Adrenal gland (tissue), 19 donors: ENCODE measurements at places on chromosomes 5 and 9. TPM values are rescaled to one million over a fixed set of nuclear protein-coding genes. Genes with fewer than 3 reads are reported as not detected.

Gene NIPSNAP3A
- total RNA-seq = 164 TPM

Gene GDF9
- total RNA-seq = 1.4 TPM

Gene SGCD
- 11.2 TPM for total RNA-seq

Gene MLANA
- total RNA-seq = not detected

Gene SLC6A7
- total RNA-seq = not detected

Gene NUTM2G
- not detected for total RNA-seq

Gene ISL1
- not detected for total RNA-seq

Gene NUDCD2
- total RNA-seq = 28.1 TPM

DNA sequence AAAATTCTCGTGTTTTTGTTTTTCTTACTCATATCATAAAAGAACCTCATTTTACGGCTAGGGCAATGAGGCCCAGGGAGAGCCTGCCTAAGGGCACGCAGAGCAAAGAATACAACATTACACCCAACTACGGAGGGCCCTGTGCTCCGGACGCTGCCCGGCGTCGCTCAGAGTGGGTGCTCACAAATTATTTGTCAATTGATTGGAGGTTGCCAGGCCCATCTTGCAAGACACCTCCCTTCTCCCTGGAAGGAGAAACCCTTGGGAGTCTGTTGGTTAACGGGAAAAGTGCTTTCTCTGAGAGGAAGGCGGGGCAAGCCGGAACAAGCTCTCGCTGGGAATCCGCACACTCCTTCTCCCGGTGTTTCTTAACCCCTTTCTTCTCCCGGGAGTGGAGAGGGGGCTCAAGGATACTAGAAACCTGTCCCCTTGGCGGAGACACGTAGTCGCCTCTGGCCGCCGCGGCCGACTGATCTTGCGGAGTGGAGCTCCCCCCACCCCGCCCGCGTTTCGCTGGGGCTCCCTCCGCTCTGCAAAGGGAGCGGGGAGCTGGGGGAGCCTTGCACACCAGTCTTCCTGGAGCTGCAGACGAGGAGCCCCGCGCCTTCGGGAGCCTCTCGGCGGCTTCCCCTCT, 599.3 kb upstream of the SGCD start:
- H3K4me3 ChIP-seq = no peak overlapping the region
- H3K36me3 ChIP-seq = no peaks in the 10 kb centered on the region
- DNase-seq = no peak
- H3K27me3 ChIP-seq = peaks cover 28% of the 10 kb centered on the region

- H3K27me3 ChIP-seq = no peaks in the 10 kb centered on the region
- no peak overlapping the region for H3K4me3 ChIP-seq
- H3K4me1 ChIP-seq = peaks cover 3% of the 10 kb centered on the region
- no peak overlapping the region for H3K27ac ChIP-seq
- no peaks in the 10 kb centered on the region for H3K36me3 ChIP-seq
These were observed 756.1 kb downstream of the DNAH5 start for GRCh38 chr5:13188371-13188770.

DNA sequence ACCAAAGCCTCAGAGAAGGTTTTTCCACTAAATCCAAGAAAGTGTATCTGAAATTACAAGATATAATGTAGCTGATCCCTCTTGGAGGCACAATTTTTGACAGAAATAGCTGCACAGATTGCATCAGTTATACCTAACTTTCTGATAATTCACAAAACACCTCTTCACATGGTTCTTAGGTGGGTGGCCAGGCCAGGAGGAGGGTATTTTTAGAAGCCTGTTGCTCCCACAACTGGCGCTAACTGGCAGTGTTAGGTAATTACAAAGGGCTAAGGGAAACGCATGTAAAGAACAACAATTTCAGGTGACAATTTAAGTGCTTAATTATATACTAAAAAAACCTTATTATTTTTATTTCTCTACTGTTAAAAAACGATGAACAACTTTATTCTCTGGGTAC, 247.9 kb downstream of the BNC2 start:
- H3K4me3 ChIP-seq = no peak overlapping the region
- H3K27me3 ChIP-seq = no peaks in the 10 kb centered on the region
- H3K27ac ChIP-seq = no peak overlapping the region

DNA sequence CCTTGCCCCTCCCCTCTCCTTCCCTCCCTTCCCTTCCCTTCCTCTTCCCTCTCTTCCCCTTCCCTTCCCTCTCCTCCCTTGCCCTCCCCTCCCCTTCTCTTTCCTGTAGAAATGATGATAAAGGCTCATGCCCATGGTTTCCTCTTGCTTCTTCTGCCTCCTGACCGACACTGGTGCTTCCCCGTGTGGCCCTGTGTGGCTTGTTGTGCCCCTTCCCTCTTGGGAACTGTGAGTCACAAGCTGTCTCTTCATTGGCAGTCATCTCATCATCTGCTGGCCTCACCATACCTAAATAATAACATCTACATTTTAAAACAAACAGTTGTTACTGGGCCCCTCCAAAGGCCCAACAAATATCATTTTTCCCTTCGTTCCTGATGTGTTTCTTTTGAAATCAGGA, 11.7 kb upstream of the CARNMT1 start:
- no peak for DNase-seq
- no peak overlapping the region for H3K27ac ChIP-seq
- H3K4me3 ChIP-seq = no peak overlapping the region
- no peaks in the 10 kb centered on the region for H3K4me1 ChIP-seq

DNA sequence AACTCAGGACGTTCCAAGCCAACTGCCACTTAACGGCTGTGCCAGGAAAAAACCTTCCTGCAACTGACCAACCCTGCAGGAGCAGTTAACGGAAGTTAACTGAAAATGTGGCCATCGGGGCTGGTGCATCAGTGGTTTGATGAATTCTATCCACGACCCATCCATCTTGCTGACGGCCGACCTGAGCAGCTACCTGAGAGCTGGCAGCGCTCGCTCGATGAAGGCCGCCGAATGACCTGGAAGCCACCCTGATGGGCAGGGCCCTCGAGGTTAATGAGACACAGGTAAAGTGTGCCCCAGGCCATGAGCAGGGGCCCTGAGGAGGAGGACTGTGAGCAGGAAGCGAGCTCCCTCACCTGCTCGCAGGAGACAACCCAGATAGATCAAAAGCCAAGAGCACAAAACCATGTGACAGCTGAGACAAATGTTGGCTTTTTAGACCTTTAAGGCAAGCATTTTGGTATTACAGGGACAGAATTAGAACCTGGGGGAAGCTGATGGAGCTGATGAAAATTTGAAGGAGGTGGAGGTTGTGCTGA, 35.3 kb upstream of the FLT4 start:
- peaks cover 3% of the 10 kb centered on the region for H3K27me3 ChIP-seq
- no peak for DNase-seq
- H3K36me3 ChIP-seq = no peaks in the 10 kb centered on the region
- no peak overlapping the region for H3K27ac ChIP-seq

GRCh38 chr5:76544268-76544926, 78.8 kb downstream of the F2RL2 start:
- peak; percentile 57 for DNase-seq
- no peak overlapping the region for H3K4me3 ChIP-seq
- H3K27me3 ChIP-seq = no peaks in the 10 kb centered on the region
- peaks cover 6% of the 10 kb centered on the region for H3K4me1 ChIP-seq
- H3K36me3 ChIP-seq = no peaks in the 10 kb centered on the region

DNA sequence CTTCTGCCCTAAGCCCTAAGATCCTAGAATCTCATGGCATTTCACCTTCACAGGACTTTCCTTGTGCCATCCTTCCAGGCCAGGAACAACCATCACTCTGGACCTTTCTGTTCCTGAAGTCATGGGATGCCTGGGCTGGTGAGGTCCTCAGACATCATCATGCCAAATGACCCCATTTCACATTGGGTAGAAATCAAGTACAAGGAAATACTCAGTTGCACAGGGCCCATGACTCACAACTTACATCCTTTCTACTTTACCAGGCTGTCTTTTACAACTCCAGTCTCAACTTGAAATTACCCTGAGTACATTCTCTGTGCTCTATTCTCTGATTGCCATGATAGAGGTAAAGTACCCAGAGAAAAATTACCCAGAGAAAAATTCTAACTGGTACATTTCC, 167.1 kb downstream of the PIK3R1 start:
- DNase-seq = no peak
- H3K4me1 ChIP-seq = no peaks in the 10 kb centered on the region
- H3K4me3 ChIP-seq = no peak overlapping the region

GRCh38 chr5:80348171-80348570, 28.4 kb downstream of the SPZ1 start:
- no peaks in the 10 kb centered on the region for H3K27me3 ChIP-seq
- no peak for DNase-seq
- H3K4me3 ChIP-seq = no peak overlapping the region

GRCh38 chr5:123176224-123176937, 87.3 kb downstream of the PRDM6 start:
- no peaks in the 10 kb centered on the region for H3K27me3 ChIP-seq
- DNase-seq = no peak
- H3K36me3 ChIP-seq = no peaks in the 10 kb centered on the region
- H3K4me1 ChIP-seq = no peaks in the 10 kb centered on the region
- H3K27ac ChIP-seq = no peak overlapping the region

DNA sequence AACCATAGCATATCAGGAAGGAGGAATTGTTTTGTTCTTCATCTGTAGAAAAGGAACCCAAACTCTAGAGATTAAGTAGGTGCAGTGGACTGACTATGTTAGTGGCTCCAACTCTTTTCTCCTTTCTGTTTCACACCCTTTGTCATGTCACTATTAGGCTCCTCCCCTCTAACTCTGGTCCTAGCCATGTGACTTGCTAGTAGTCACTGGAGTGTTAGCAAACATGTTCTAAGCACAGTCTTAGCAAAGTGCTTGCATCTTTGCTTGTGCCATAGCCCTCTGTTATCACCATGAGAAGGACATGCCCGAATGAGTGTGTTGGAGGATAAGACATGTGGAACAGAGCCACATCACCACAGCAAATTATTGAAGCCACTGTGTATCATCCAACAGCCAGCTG, 55.4 kb upstream of the PPP3R2 start:
- no peaks in the 10 kb centered on the region for H3K4me1 ChIP-seq
- no peak overlapping the region for H3K4me3 ChIP-seq
- H3K27ac ChIP-seq = no peak overlapping the region
- H3K27me3 ChIP-seq = no peaks in the 10 kb centered on the region
- H3K36me3 ChIP-seq = no peaks in the 10 kb centered on the region

DNA sequence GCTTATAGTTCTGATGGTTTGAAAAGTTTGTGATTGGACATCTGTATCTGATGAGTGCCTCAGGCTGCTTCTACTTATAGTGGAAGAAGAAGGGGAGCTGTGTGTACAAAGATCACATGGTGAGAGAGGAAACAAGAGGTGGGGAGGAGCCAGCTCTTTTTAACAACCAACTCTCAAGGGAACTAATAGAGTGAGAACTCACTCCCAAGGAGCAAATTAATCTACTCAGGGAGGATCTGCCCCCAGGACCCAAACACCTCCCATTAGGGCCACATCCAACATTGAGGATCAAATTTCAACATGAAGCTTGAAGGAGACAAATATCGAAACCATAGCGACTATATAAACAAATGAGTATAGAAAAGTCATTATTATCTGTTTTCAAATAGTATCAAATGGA, 64.7 kb upstream of the PRLR start:
- no peak overlapping the region for H3K27ac ChIP-seq
- no peaks in the 10 kb centered on the region for H3K36me3 ChIP-seq
- H3K4me1 ChIP-seq = no peaks in the 10 kb centered on the region
- no peaks in the 10 kb centered on the region for H3K27me3 ChIP-seq
- H3K4me3 ChIP-seq = no peak overlapping the region
- DNase-seq = no peak

DNA sequence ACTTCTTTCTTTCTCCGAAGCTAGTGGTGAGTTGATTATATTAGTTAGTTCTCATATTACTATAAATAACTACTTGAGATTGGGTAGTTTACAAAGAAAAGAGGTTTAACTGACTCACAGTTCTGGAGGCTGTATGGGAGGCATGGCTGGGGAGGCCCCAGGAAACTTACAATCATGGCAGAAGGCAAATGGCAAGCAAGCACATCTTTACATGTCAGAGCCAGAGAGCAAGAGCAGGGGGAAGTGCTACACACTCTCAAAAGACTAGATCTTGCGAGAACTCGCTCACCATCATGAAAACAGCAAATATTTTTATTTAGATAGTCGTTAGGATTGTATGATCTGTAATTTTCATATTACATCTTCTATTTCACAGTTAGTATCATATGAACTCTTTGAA, 711.2 kb downstream of the PTPRD start:
- H3K4me1 ChIP-seq = no peaks in the 10 kb centered on the region
- H3K36me3 ChIP-seq = no peaks in the 10 kb centered on the region
- H3K27ac ChIP-seq = no peak overlapping the region
- H3K4me3 ChIP-seq = no peak overlapping the region
- no peak for DNase-seq

GRCh38 chr5:83914199-83914598, 193.5 kb upstream of the HAPLN1 start:
- no peaks in the 10 kb centered on the region for H3K27me3 ChIP-seq
- H3K36me3 ChIP-seq = no peaks in the 10 kb centered on the region
- H3K27ac ChIP-seq = no peak overlapping the region
- DNase-seq = no peak

- no peaks in the 10 kb centered on the region for H3K36me3 ChIP-seq
- no peak for DNase-seq
- no peak overlapping the region for H3K4me3 ChIP-seq
- H3K27me3 ChIP-seq = no peaks in the 10 kb centered on the region
- no peak overlapping the region for H3K27ac ChIP-seq
These were observed 45.7 kb downstream of the MUSK start for GRCh38 chr9:110714314-110714713.
